NCI-H1417 (cell line): ENCODE measurements at places on chromosomes 16 and 17.

DNA sequence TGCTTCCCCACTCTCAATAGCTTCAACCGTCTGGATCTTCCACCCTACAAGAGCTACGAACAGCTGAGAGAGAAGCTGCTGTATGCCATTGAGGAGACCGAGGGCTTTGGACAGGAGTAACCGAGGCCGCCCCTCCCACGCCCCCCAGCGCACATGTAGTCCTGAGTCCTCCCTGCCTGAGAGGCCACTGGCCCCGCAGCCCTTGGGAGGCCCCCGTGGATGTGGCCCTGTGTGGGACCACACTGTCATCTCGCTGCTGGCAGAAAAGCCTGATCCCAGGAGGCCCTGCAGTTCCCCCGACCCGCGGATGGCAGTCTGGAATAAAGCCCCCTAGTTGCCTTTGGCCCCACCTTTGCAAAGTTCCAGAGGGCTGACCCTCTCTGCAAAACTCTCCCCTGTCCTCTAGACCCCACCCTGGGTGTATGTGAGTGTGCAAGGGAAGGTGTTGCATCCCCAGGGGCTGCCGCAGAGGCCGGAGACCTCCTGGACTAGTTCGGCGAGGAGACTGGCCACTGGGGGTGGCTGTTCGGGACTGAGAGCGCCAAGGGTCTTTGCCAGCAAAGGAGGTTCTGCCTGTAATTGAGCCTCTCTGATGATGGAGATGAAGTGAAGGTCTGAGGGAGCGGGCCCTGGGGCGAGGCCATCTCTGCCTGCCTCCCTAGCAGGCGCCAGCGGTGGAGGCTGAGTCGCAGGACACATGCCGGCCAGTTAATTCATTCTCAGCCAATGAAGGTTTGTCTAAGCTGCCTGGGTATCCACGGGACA lies 11.1 kb upstream of the CLEC18A start:
- DNase-seq: no peak

DNA sequence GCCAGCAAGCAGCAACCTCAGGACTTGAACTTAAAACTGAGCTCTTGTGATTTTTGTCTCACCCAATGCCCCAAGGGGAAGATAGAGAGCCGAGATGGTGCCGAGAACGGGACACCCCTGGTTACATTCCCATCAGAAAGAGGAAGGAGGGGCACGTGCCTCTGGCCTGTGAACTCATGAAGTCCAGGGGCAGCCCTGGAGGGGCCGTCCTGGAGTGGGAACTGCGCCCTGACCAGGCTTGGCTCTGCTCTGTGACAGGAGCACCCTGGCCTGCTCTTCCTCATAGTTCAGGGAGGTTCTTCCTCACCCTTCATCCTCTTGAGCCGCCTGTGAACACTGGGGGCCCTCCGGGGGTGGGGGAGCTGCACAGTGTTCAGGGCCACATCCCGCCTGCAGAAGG lies 130.3 kb upstream of the FOXF1 start:
- DNase-seq: no peak

GRCh38 chr16:56192635-56192945 lies 1.3 kb downstream of the GNAO1 start:
- DNase-seq: no peak

- DNase-seq: no peak
These were observed 27.4 kb downstream of the TMEM132E start for GRCh38 chr17:34606763-34607162.

DNA sequence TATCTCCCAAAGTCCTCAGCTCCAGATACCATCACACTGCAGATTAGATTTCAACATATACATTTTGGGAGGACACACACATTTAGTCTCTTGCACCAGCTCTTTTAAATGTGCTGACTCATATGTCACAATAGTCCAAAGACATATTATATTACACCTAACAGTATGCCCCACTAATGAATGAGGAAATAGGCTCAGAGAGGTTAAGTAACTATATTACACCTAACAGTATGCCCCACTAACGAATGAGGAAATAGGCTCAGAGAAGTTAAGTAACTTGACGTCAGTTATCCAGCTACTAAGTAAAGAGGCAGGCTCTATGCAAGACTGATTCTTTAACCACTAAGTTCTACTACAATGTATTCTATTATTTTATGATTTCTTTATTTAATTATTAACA lies 9.7 kb downstream of the IRX6 start:
- no peak for DNase-seq

DNA sequence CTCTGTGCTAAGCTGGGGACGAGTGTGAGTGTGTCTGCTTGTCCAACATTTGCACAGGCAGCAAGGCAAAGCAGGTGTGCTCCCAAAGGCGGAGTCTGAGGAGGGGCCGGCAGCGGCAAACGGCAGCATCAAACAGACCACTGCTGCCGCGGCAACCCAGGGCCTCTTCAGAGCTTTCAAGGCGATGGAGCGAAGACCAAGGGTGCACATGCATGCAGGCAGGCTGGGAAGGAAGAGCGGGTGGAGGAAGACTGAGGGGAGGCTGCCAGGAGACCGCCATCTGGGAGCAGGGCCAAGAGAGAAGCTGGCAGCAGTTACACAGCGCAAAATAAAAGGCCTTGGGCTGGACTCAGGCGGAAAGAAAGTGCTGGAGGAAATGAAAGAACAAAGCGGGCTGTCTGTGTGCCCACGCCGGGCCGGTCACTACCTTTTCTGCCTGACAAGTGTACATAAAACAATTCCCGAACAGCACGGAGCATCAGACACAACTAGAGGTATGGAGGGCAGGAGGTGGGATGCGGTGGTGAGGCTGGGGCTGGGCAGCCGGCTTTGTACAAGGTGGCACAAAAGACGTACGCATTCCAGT lies 8.5 kb downstream of the TIMM22 start:
- DNase-seq: no peak

DNA sequence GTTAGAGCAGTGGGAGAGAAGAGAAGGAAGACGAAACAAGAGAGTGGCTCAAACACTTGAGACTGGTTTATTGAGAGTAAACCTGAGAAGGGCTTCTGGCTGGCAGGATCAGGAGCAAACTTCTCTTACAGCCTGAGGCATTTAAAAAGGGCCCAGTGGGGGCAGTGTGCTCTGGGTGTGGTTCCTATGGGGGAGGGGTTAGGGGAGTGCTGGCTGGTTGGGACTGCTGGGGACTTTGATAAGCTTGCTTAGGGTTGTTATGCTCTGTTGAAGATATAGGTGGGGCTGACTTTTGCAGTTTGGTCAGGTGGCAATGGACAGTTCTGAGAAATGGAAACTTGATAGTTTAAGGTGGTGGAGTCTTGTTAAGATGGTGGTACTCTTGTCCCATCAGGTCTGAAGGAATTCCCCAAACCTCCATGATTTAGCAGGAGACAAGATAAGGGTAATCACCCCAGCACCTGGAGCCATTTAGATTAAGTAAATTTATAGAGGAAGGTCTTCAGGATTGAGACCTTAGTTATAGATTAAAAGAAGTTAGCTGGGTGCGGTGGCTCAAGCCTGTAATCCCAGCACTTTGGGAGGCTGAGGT lies 79.3 kb downstream of the EMP2 start:
- DNase-seq: no peak

GRCh38 chr17:50653738-50654137 lies 19.1 kb downstream of the ABCC3 start:
- DNase-seq: no peak

GRCh38 chr17:71519285-71519684 lies 601.5 kb upstream of the SOX9 start:
- DNase-seq: no peak

GRCh38 chr16:81873843-81874752 lies 95.0 kb downstream of the PLCG2 start:
- DNase-seq: peak; percentile 16

- DNase-seq: no peak
These were observed 1.3 kb downstream of the PSMD12 start for GRCh38 chr17:67364847-67365737.

DNA sequence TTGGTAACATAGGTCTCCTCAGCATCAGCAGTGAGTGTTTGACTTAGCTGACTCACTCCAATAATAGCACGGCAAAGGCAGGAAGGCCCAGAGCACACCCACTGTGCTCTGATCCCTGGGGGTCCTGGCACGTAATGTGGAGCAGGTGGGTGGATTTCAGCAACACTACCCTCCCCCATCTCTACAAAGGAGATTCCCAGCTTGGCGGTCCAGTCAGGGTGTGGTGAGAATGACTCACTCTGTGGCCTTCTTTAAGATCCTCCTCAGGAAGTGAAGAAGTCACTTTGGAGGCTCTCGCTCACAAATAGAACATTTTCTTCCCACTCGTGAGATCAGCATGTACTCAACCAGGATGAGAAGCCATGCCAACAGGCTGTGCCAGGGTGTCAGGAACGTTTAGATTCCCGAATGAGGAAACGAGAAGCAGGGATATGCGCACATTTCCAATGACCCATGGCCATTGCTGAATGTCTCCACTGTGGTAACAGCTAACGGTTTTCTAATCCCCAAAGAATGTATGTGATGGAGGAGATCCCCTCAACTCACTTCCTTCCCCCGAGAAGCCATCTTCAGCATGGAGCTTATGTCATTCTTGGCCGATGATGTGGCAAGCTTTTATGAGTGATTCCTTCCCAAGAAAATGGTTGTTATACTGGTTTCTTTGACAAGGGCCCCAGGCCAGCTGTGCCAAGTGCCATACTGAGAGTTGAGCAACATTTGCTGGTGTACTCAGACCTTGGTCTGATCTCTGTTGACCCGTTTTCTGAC lies 365.2 kb downstream of the C16orf95 start:
- DNase-seq: no peak

DNA sequence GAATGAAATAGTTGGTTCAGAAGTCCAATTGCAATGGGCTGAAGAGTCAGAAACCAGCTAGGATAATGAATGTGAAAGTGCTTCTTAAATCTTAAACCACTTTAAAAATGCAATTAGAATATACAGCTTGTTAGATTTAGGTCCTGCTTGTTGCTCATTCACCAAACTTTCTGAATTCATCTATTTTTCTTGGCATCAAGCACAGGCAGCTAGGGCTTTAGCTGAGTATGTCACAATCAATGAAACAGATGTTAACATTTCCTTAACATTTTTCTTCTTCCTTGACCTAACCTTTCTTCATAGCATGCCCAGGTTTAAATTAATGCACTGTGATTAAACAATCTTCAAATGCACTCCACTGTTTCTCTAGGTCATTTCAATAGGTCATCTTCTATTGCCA lies 14.4 kb downstream of the KIF2B start:
- no peak for DNase-seq
